H54 (cell line): ENCODE measurements at places on chromosomes 3 and 15.

DNA sequence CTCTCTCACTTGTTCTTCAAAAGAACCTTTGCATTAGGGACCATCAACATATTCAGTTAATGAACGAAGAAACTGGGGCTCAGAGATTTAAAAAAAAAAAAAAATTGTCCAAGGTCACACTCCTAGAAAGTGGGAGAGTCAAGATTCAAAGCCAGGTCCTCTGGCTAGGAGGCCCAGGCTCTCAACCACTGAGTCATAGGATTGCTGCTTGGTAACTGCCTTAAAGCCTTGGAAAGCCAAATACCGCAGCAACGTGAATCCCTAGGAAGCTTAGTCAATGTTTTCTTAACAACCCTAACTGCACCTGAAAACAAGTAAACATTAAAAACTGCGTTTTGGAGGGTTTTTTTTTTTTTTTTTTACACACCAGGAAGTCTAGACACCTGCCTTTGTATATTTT lies 156.8 kb downstream of the WNT5A start:
- peak; percentile 64 for DNase-seq

DNA sequence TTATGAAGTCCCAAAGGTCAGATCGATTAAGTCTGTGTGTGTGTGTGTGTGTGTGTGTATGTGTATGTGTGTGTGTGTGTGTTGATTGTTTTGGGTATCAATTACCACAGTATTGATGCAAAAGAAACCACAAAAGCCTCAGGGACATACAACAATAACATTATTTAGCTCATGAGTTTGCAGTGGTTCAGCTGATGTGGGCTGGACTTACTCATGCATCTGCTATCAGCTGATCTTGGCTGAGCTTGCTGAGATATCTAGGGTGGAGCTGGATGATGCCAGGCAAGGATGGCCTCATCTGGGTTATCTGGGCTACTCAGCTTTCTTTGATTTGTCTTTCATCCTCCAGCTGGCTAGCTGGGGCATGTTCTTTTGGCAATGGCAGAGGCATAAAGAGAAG lies 82.4 kb upstream of the PRR23C start:
- no peak for DNase-seq

DNA sequence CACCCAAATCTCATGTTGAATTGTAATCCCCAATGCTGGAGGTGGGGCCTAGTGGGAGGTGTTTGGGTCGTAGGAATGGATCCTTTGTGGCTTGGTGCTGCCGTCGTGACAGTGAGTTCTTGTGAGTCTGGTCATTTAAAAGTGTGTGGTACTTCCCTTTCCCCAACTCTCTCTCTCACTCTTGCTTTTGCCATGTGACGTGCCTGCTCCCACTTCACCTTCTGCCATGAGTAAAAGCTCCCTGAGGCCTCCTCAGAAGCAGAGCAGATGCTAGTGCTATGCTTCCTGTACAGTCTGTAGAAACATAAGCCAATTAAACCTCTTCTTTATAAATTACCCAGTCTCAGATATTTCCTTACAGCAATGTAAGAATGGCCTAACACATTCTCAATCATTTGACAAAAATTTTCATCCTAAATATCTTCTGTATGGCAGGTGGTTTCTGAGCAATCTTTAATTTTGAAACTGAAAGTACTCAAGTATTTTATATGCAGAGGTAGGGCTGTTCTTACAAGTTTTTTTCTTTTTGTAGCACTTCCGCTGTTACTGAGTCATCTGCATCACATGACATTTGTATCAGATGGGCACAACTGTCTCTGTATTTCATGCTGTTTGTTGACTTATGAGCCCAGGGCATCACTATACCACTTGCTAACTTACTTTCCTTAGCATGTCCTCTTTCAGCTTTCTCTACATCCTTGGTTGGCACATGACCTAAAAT lies 8.8 kb downstream of the RPL39L start:
- peak; percentile 20 for DNase-seq

GRCh38 chr3:105324951-105325350 lies 41.8 kb upstream of the ALCAM start:
- no peak for DNase-seq

- DNase-seq, result no peak
These were observed 22.9 kb downstream of the LPP start for GRCh38 chr3:188176884-188177283.

DNA sequence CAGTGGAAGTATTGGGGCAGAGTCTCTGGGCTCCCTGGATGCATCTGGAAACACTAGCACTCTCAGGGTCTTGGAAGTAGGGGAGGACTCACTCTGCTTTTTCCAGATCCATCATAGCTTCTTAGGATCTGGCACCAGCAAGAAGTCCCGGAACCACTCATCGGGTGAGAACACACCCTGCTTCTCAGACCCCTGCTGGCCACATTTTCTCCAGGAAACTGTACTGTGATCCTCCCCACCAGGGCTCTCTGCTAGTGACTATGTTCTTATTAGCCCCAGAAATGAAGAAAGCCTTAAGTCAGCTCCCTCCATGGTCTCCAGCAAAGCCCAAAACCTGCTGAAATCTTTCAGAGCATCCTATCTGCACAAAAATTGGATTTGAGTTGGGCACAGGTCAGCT lies 197.3 kb upstream of the GADL1 start:
- no peak for DNase-seq

- DNase-seq, result no peak
These were observed 35.8 kb downstream of the UQCC5 start for GRCh38 chr3:52572221-52572620.

GRCh38 chr3:149152420-149152819 lies 23.0 kb downstream of the HPS3 start:
- no peak for DNase-seq

- DNase-seq, result peak; percentile 28
These were observed 4.3 kb upstream of the FNDC3B start for GRCh38 chr3:172034786-172035685.

DNA sequence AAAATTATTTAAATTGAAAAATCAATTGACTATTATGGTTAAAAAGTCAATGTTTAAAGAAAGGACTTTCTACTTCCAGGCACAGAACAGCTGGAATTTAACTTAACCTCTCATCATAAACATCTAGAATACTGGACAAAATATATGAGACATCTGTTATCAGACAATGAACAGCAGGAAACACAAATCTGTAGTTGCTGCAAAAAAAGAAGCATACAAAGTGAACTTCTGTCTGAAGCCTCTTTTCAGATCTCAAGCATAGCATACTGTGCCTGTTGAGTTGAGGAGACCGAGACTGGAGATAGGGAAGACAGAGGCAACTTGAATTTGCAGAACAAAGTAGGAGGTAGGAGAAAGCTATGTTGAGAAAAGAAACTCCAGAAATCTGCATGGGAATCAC lies 140.0 kb upstream of the CBLB start:
- no peak for DNase-seq

- no peak for DNase-seq
These were observed 129.7 kb downstream of the DTWD1 start for GRCh38 chr15:49750553-49750952.

DNA sequence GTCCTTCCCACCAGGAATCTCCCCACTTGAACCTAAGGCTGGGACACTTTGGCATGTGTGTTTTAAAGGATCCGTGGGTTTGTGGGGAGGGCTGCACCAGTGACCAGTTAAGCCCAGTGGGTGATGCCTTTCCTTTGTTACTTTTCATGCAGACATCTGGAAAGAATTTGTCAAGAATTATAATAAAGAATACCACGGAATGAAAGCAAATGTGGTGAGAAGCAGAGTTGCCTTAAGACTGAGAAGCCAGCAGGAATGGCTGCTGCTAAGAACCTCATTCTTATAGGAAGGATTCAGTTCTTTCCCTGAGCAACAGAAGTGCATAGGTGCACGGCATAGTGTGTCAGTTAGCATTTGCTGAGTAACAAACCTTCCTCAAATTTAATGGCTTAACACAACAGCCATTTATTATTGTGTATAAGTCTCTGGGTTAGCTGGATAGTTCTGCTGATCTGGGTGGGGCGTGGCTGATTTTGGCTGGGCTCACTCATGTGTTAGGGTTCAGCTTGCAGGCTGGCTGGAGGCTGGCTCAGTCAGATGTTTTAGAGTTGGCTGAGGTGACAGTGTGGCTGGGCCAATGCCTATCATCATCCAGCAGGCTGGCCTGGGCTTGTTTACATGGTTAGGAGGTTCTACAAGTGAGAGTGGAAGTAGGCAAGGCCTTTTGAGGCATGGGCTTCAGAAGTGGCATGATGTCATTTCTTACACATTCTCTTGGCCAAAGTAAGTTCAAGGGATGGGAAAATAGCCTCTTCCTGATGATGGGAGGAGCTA lies 262.7 kb upstream of the CTDSPL start:
- DNase-seq, result no peak
